ENCODE measurements at places on chromosomes 6 and 20. TPM values are rescaled to one million over a fixed set of nuclear protein-coding genes. Genes with fewer than 3 reads are reported as not detected.

DNA sequence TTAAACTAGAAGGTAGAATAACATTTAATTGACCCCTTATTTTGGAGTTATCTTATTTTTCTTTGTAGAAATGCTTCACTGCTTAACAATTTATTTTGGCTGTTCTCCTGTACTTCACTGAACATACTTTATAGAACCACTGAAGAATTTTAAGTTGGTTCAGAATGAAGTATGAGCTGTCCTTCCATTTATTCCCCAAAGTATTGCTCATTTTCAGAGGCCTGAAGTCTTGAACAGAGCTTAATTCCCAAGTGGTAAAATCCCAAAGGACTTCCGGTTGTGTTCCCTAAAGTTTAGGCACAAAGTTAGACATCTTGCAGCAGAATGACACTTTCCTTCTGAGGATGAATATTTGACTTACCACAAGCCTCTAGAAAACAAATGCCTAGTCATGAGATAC lies 233.3 kb downstream of the TINAG start:
- no peak overlapping the region for H3K27ac ChIP-seq
- H3K4me1 ChIP-seq = no peaks in the 10 kb centered on the region
- no peak overlapping the region for H3K4me3 ChIP-seq
- no peaks in the 10 kb centered on the region for H3K27me3 ChIP-seq

GRCh38 chr6:163565140-163565539 lies 150.6 kb downstream of the QKI start:
- peaks cover 63% of the 10 kb centered on the region for H3K4me1 ChIP-seq
- no peaks in the 10 kb centered on the region for H3K27me3 ChIP-seq
- H3K27ac ChIP-seq = no peak overlapping the region

Gene PSORS1C1
- 5.5 TPM for total RNA-seq

Gene AAR2
- total RNA-seq = 13.6 TPM

DNA sequence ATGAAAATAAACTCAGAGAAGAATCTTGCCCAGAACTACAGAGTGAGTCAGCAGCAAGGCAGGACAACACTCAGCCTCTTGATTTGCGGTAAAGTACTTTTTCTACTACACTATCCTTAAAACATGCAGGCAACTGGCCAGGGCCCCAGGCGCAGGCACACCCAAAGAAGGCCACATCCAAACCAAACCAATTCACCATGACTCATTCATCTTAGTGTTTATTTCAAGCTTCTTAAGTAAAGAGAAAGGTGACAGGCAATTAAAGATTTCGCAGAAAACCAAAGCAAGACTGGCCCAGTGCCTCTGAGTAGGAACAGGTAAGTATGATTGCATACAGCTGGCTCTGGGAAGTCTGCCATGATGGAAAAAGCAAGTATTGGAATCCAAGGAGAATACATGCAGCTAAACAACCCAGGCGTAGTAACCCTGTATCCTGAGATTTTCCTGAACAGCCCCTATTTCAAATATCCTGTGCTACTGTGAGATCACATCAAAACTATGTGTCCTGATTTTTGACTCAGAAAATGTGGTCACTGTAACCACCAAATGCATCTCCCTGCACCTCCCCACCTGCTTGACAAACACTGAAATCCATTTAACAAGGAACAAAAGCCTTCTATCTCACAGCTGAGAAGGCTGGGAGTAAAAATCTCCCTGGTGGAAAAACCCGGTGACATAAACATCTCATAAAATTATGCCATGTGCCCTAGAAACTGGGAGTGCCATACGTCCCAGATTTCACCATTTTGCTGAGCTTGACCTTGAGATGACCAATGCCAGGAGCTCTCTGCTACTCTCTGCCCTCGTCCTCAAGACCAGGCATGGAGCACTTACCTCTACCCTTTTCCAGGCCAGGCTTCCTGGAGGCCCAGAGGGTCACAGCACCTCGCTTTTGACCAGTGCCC lies 12.4 kb downstream of the WFDC3 start:
- H3K4me3 ChIP-seq = no peak overlapping the region
- no peaks in the 10 kb centered on the region for H3K27me3 ChIP-seq
- peak overlapping the region; percentile 60 for H3K27ac ChIP-seq
- H3K36me3 ChIP-seq = no peaks in the 10 kb centered on the region

Gene FAM83B
- total RNA-seq = 0.16 TPM

GRCh38 chr20:30484009-30484748 lies 773.3 kb upstream of the DEFB115 start:
- no peak overlapping the region for H3K4me3 ChIP-seq
- H3K27ac ChIP-seq = no peak overlapping the region
- H3K27me3 ChIP-seq = peaks cover 11% of the 10 kb centered on the region
- no peak for DNase-seq
- H3K36me3 ChIP-seq = no peaks in the 10 kb centered on the region
- no peaks in the 10 kb centered on the region for H3K4me1 ChIP-seq

DNA sequence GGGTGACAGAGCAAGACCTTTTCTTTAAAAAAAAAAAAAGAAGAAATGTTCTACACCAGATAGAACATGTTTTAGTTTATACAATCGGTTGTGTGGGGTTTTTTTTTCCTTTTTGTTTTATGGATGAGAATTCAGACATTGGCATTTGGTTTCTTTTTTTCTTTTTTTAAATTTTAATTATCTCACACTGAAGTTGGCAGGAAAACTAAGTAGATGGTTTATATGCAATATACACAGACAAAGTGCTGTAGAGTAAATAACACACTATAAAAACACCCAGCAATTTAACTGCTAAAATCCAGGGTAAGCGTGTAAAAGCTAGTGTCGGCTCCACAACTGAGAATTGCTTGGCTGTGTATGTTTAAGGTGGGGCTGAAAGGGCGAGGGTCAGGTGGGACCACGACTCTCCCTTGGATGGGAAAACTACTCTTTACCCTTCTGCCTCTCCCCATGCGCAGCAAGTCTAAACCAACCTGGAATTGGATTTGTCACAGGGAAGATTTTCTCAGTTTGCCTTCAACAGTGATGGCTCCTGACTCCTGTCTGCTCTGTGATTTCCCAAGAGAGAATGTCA lies 147.1 kb upstream of the MARCKS start:
- no peaks in the 10 kb centered on the region for H3K36me3 ChIP-seq
- H3K4me3 ChIP-seq = no peak overlapping the region
- H3K27ac ChIP-seq = no peak overlapping the region
- no peak for DNase-seq
- no peaks in the 10 kb centered on the region for H3K27me3 ChIP-seq
- no peaks in the 10 kb centered on the region for H3K4me1 ChIP-seq

Gene HAO1
- total RNA-seq = not detected

DNA sequence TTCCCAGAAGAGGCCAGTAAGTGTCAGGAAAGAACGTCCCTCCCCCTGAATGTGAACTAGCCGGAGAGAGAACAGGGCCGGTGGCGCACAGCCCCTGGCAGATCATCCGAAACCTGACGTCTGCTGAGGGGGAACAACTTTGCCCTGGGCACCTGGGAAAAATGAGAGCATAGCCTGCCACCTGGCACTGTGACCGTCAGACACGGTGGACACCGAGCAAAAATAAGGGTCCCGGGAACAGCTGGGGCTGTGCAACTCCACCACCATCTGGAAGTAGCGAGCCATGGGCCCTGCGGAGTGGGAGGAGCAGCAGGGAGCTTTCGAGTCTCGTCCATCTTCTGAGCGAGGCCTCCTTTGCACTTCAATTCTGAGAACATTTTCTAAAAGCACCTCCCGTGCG lies 110.8 kb downstream of the EDN3 start:
- H3K4me1 ChIP-seq = no peaks in the 10 kb centered on the region
- H3K27me3 ChIP-seq = no peaks in the 10 kb centered on the region
- H3K36me3 ChIP-seq = no peaks in the 10 kb centered on the region
- H3K27ac ChIP-seq = no peak overlapping the region
- H3K4me3 ChIP-seq = no peak overlapping the region

DNA sequence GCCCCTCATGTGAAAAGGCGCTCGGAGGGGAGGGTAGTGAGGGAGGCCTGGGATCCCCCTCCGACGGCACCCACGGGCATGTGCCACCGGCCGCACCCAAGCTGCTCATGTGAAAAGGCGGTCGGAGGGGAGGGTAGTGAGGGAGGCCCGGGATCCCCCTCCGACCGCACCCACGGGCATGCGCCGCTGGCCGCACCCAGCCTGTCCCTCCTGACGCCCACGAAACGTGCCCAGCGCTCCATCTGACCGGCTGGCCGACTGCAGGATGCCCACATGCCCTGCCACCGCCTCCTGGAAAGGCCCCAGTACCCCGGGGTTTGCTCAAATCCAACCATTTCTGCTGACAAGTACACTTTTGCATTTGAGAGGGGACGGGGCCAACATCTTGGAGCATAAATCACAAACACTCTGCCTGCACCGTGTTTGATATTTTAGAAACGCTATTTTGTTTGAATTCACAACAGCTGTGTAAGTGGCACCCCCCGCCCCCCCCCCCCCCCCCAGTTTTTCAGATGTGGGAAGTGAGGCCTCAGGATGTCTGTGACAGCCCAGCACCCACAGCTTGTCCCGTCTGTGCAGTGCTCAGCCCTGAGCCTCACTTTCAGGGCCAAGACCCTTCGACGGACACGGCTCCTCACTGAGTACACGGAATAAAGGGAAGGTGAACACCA lies 34.1 kb downstream of the SLC2A4RG start:
- peak; percentile 21 for DNase-seq
- H3K27ac ChIP-seq = peak overlapping the region; percentile 9
- no peak overlapping the region for H3K4me3 ChIP-seq
- peaks cover 6% of the 10 kb centered on the region for H3K4me1 ChIP-seq

Gene PLN
- 1,923 TPM for total RNA-seq

DNA sequence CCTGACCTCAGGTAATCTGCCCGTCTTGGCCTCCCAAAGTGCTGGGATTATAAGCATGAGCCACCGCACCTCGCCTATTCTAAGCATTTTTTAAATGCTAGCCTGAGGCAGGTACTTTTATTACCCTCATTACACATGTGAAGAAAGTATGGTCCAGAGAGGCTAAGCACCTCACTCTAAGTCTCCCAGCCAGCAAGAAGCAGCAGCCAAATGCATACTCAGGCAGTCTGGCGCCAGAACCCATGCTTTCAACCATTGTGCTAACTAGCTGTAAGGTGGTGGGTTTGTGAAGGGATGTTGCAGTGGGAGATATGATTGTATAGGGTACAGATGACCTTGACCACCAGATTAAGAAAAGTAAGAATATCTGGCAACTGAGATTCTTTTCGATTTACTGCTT lies 26.1 kb upstream of the RIPOR2 start:
- H3K27ac ChIP-seq = no peak overlapping the region
- H3K36me3 ChIP-seq = no peaks in the 10 kb centered on the region
- no peaks in the 10 kb centered on the region for H3K27me3 ChIP-seq
- no peaks in the 10 kb centered on the region for H3K4me1 ChIP-seq
- H3K4me3 ChIP-seq = no peak overlapping the region
- DNase-seq = no peak

- H3K4me1 ChIP-seq = peaks cover 14% of the 10 kb centered on the region
- DNase-seq = no peak
- no peaks in the 10 kb centered on the region for H3K27me3 ChIP-seq
- no peak overlapping the region for H3K27ac ChIP-seq
These were observed 6.0 kb downstream of the FUCA2 start for GRCh38 chr6:143505537-143505936.

Gene GABRR1
- total RNA-seq = not detected

- no peaks in the 10 kb centered on the region for H3K27me3 ChIP-seq
- H3K4me1 ChIP-seq = peaks cover 29% of the 10 kb centered on the region
- DNase-seq = no peak
- no peak overlapping the region for H3K27ac ChIP-seq
- peaks cover 15% of the 10 kb centered on the region for H3K36me3 ChIP-seq
These were observed 13.5 kb downstream of the NCOA7 start for GRCh38 chr6:125804264-125804663.

Gene PTCRA
- total RNA-seq = 1.7 TPM

GRCh38 chr6:139519571-139520031 lies 145.2 kb upstream of the CITED2 start:
- DNase-seq = no peak
- no peak overlapping the region for H3K4me3 ChIP-seq
- no peaks in the 10 kb centered on the region for H3K27me3 ChIP-seq
- H3K27ac ChIP-seq = no peak overlapping the region
- H3K4me1 ChIP-seq = peaks cover 15% of the 10 kb centered on the region
- H3K36me3 ChIP-seq = no peaks in the 10 kb centered on the region

GRCh38 chr6:153076431-153076830 lies 54.7 kb downstream of the RGS17 start:
- H3K27ac ChIP-seq = no peak overlapping the region
- H3K4me3 ChIP-seq = no peak overlapping the region
- no peak for DNase-seq
- H3K36me3 ChIP-seq = no peaks in the 10 kb centered on the region

Gene IMPG1
- not detected for total RNA-seq

Gene FKBP5
- total RNA-seq = 133 TPM

Gene MYLK2
- total RNA-seq = 0.16 TPM
